ENCODE measurements at places on chromosomes 3 and 15.

GRCh38 chr3:188178293-188178936 lies 24.5 kb downstream of the LPP start:
- no peak for DNase-seq

- no peak for DNase-seq
These were observed 221.2 kb downstream of the SQOR start for GRCh38 chr15:45855907-45856579.

GRCh38 chr15:92968926-92969651 lies 69.0 kb downstream of the CHD2 start:
- DNase-seq: no peak

DNA sequence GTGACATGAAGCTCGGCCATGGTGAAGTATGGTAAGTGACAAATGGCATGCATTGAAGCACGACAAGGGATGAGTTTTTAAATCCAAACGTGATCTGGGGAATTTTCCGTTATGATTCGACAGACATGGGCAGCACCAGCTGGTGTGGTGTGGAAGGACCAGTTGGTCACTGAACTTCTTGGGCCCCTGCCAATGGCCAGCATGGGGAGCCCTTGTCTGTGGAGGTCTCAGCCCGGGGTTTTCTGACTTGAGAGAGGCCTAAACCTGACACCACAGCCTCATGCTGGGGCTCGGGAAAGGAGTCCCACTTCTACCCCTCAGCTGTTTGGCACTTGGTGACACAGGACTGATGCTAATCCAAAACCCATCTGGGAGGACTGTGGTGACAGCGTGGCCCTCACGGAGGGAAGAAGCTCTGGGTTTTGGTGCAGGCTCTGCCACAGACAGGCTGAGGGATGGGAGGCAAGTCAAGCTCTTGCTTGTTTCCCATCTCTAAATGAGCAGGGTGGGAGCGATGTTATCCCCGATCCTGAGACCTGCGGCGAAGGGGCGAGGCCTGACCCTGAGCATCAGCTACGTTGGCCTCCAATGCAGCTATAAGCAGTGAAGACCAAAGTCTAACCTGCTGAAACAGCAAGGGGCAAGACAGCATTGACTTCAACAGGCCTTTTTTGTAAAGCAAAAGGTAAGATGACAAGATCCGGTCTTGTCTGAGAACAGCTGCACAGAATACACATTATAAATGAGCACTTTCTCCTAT lies 69.5 kb downstream of the ATP1B3 start:
- DNase-seq: no peak

- DNase-seq: no peak
These were observed 5.4 kb downstream of the ZBTB47 start for GRCh38 chr3:42658771-42659390.
